ENCODE measurements at places on chromosomes 6 and 20.

- no peak for DNase-seq
Measured at GRCh38 chr6:2221726-2222274, 23.6 kb downstream of the GMDS start.

DNA sequence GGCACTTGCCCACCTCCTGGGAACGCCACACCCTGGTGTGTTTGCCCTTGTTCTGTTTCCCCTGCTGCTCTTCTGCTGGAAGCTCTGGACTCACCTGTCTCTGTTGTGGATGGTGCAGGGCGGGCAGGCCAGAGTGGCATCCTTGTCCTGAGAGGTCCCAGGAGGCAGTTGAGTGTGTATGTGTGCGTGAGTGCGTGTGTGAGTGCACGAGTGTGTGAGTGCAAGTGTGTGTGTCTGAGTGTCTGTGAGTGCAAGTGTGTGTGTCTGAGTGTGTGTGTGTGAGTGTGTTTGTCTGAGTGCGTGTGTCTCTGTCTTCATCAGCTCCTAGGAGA, 12.2 kb downstream of the IGF2R start:
- DNase-seq: no peak

GRCh38 chr6:47152666-47153403, 110.7 kb upstream of the ADGRF1 start:
- no peak for DNase-seq

- DNase-seq: no peak
Measured at GRCh38 chr6:71277926-71278600, 10.5 kb upstream of the OGFRL1 start.

DNA sequence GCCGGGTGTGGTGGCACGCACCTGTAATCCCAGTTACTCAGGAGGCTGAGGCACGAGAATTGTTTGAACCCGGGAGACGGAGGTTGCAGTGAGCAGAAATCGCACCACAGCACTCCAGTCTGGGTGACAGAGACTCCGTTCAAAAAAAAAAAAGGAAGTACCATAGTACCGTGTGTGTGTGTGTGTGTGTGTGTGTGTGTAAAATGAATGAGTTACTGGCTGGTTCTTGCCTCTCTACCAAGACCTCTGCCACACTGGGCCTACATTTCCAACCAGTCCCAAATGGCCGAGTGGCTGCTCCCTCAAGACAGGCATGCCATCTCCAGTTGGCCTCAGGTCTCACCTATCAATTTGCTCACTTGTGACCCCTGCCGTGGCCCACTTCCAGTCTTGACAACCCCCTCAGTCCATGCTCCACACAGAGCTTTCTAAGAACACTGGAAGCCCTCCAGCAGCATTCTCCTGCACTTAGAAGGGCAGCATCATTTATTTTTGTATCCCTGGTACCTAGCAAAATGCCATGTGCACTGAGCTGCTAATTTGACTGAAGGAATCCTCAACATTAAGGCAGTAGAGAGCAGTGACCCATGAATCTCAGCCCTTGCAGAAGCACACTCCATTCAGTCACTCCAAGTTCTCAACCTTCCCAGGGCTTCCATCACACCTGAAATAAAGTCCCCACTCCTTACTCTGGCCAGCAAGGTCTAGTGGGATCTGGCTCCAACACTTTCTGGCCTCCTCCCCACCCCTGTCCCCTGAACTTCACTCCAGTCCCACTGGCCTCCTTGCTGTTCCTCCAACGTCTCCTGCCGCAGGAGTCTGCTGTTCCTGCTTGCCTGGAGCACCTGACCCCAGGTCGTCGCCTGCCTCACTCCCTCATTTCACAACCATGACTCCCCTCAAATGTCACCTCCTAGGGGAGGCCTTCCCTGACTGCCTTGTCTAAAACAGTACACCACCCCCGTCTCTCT, 29.9 kb downstream of the COX4I2 start:
- DNase-seq: no peak

- DNase-seq: no peak
Measured at GRCh38 chr20:19976595-19977372, 40.4 kb upstream of the NAA20 start.

- no peak for DNase-seq
Measured at GRCh38 chr6:18990059-18990978, 603.2 kb downstream of the RNF144B start.

DNA sequence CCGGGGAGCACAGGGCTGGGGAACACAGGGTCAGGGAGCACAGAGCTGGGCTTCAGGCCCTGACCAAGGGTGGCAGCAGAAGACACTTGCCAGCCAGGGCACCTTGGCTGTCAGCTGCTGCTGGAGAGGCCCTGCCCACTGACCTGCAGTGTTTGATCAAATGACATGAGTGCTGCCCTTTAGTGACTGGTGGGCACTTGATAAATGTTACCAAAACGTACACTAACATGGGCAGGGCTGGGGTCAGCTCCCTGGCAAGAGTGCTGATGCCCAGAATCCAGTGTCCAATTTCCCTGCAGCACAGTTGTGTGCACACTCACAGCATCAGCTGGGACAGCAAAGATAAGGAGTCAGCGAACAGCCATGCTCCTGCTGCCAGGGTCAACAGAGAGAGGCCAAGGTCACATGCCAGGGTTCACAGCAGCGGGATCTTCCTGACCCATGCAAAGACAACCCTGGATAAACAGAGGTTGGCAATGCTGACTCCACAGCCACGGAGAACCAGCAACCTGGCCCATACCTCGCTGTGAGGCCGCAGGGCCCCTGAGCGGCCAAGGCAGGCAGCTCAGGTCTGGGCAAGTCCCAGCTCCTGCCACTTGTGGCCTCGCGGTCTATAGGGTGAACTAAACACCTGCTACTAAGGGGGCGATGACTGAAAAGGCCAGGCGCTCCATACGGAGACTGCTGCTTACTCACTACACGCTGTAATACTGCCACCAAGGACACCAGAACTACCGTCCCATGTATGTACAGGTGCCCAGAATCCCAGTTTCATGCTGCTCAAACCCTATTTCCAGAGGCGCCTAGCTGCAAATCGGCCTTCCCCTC, 46.3 kb downstream of the NINL start:
- DNase-seq: no peak

GRCh38 chr6:130129762-130130246, 92.9 kb downstream of the SAMD3 start:
- no peak for DNase-seq

DNA sequence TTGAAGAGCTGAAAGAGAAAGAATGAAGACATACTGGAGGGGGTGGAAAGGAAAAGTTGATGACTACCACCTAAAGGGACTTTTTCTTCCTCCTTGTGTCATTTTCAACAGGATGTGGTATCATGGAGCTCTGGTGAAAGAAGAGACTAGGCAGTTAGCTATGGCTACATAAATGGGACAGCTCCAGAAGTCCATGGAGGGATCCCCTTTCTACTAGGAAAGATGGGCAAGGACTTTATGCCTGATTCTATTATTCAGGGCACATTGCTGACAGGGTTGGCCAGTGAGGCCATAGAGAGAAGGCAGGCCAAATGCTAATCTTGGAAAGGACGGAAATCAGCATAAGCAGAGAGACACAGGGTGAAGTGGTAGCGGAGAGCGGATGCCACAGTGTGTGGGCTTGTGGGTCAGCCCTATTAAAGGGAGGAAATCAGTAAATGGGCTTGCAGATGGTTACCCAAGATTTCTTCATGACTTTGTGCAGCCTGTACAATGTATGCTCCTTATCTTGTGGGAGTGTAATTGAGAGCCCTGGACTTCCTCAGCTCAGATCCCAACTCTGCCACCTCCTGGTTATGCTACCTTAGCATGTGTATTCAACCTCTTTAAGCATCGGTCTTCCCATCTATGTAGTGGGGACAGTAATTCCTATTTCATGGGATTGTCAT, 77.4 kb upstream of the TMEM170B start:
- no peak for DNase-seq

DNA sequence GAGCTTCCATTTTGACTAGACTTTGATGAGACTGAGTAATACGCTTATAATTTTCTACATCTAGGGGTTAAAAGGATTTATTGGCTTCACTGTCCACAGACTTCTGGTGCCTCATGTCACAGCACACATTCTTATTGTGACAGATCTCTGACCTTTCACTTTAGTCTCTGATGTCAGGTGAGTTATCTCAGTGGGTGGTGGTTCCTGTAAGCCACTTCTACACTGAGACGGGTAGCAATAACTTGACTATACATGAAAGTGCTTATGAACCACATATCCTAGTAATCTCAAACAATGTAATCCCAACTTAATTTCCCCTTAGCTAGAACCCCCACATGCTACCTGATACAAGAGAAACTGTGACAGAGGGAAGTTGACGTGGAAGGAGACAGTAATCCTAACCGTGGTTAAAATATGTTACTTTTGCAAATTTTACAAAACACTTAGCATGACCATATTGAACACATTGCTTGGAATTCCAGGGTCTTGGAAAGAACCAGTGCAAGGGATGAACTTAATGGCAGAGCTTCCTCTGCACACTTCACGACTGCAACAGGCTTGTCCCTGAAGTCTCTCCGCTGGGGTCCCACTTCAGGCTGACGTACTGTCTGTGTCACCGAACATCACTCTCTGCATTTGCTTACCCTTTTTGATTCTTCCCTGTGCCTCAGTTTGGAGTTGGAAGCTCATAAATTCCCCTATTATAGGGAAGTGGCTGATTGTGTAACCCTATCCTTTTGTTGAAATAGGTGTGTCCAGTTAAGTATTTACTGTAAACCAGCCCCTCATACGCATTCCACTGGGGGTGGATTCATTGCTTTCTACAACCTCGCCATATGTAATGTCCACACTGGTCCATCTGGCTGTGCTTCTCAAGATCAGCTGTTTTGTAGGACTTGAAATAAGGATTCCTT, 6.4 kb upstream of the TRIM40 start:
- no peak for DNase-seq

- no peak for DNase-seq
Measured at GRCh38 chr6:14283600-14284235, 166.1 kb downstream of the CD83 start.

DNA sequence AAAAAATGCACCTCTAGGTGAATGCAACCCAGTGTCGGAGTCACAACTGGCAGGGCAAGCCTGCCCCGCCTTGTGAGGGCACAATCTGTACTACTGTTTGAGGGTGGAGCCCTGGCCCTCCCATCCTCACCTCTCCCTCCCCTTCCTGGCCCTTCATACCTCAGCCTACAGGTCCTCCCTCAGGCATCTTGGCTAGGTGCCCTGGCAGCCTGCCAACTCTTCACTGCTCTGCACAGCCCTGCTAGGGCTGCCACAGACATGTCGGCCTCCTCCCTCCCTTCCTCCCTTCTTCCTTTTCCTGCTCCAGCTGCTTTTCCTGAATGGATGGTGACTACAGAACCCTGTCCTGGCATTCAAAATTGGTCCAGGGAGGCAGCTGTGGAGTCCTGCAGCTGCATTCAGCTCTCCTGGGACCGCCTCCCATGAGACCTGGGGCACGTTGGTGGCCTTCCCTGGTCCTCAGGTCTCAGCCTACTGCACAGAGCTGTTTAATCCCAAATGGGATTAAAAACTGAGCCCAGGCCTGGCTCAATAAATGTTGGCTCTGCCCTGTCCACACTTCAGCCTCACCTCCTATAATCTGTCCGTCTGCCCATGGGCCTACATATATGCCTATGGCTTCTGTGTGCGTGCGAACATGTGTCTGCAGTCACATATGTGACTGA, 52.7 kb downstream of the CDH22 start:
- no peak for DNase-seq

DNA sequence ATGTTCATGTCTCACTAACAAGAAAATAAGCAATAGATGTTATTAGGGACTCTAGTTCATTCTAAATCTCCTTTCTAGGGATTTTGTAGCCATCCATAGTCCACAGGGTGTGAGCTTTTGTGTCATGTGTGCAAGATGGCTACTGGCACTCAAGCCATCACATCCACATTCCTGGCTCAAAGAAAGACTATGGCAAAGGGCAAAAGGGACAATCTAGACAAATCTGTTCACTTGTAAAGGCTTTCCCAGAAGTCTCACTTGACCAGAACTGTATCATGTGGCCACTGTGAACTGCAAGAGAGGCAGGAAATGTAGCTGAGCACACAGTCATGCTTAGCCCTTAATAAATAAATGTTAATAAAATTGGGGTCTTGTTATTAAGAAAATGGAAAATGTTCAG, 212.6 kb upstream of the EXOC2 start:
- no peak for DNase-seq

DNA sequence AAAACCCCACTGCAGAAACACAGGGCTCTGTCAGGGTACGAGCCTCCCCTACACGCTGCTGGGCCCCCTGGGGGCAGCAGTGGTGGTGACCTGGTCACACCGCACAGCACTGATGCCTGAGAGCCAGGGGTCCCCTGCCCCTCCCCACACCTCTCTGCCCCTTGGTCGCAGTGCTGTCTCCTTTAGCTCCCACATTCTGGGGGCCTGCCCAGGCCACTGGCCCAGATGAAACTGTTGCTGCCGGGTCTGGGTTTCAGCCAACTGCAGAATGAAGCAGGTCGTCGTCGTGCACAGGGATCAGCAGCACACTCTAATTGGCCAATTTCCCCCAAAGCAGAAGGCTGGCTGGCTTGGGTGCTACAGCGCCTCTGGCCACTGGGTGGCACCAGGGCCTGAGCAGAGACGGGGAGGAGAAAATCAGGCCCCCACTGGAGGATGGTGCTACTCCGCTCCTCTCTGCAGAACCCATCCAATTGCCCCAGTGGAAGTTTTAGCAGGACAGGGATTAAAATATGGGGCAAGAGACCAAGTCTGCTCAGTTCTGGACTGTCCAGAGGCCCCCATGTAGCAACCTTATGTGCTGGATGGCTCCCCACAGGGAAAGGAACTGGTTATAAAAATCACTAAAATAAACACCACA, 26.1 kb downstream of the DIDO1 start:
- peak; percentile 42 for DNase-seq

- DNase-seq: no peak
Measured at GRCh38 chr6:130717657-130718056, 109.5 kb upstream of the SMLR1 start.

GRCh38 chr6:100084316-100084990, 90.4 kb upstream of the MCHR2 start:
- DNase-seq: no peak

GRCh38 chr6:113980937-113981554, 10.1 kb upstream of the HDAC2 start:
- DNase-seq: no peak

DNA sequence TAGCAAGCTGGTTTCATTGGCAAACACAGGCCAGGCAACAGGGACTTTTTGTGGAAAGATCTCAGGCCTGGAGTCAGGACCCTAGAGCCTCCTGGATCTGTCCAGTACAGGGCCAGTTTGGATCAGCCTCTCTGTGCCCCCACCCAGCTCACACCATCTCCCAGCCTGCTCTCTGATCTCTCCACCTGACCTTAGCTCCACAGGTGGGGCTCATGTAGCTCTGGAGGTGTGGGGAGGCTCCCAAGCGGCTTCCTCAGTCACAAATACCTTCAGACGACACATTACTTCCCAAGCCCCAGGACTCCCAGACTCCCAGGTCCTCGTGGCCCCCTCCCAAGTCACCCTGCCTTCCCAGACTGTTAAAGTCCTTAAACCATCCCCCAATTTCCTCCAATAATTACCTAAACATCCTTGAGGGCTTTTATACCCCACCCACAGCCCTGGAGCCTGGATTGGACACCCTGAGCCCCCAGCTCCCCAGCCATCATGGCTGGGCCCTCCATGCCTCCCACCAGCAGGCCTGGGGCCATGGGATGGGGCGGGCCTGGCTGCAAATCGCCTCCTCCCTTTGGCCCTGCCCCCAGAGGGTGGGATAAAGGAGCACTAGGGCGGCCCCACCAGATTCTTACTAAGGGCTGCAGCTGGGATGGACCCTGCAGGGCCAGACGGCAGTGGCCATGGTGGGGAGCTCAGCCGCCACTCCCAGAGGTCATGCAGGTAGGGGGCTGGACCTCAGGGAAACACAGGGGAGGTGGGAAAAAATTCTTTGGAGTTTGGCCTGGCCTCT, 15.9 kb upstream of the FANCE start:
- DNase-seq: no peak

GRCh38 chr20:55961376-55962330, 43.7 kb downstream of the CBLN4 start:
- no peak for DNase-seq

- DNase-seq: no peak
Measured at GRCh38 chr6:110643175-110643574, 166.8 kb upstream of the SLC22A16 start.

Measured in stimulated activated CD8-positive, alpha-beta memory T cell treated with anti-CD3 and anti-CD28 coated beads, Interleukin-4, amount 100 ng/mL, for 4 hours (primary cell).